Right ventricle myocardium superior (tissue), 1 donor: ENCODE measurements at places on chromosomes 16 and 17.

GRCh38 chr17:5380491-5381135, 38.8 kb downstream of the NUP88 start:
- DNase-seq = no peak

GRCh38 chr17:60327134-60327900, 64.6 kb downstream of the USP32 start:
- DNase-seq = no peak

- no peak for DNase-seq
Measured at GRCh38 chr16:78490431-78490830, 391.0 kb downstream of the WWOX start.

DNA sequence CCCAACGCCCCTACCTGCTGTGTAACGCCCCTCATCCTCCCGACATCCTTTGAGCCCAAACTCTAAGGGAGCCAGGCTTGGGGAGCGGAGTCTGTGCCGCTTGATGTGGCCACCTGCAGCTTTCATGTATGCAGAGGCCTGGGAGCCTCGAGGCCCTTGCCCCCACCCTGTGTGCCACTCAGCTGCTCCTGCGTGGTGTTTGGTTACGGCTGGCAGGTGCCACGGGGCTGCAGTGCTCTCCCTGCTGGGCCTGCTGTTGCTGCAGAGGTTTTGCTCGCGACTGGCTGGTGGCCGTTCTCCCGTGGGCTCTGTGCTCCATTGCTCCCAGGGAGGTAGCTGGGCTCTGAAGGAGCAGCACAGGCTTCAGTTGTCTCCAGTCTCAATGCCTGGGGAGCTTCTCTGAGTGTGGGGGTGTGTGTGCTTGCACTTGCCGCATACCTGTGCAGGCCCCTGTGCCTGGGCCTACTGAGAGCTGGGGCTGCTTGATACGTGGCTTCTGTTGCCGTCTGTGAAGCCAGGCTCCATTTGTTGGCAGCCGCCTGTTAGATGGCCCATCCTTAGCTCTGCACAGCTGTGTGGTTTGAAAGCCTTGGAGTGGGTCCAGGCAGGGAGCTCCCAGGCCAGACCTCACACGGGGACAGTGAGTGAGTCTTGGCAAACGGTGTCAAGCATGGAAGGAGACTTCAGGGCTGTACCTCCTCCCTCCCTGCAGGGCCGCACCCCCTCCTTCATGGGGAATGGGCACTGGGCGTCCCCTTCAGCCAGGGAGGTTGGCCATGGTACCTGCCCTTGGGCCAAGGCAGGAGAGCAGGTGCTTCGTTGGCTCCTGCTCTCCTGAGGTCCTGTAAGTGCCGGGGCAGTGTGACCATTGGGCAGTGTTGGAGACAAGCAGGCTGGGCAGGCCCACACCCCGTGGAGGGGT, 47.2 kb downstream of the PDPK1 start:
- DNase-seq = peak; percentile 69

GRCh38 chr16:3637371-3637923, 17.0 kb upstream of the DNASE1 start:
- DNase-seq = no peak

DNA sequence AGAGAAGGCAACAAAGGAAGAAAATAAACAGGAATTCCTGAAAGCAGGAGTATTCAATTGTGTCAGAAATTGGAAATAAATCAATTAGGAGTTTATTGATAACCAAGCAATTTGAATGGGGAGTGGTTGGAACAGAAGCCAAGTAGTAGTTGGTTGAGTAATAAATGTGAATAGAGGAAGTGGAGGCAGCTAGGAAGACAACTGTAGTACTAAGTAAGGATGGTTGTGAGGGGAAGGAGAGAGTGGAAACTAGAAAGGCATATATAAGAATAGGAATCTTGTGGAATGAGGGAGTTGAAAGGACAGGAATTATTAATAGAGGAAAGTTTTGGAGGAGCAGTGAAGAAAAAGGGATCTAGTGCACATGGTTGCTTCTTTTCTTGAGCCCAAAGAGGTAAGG, 34.4 kb downstream of the NFAT5 start:
- DNase-seq = no peak

DNA sequence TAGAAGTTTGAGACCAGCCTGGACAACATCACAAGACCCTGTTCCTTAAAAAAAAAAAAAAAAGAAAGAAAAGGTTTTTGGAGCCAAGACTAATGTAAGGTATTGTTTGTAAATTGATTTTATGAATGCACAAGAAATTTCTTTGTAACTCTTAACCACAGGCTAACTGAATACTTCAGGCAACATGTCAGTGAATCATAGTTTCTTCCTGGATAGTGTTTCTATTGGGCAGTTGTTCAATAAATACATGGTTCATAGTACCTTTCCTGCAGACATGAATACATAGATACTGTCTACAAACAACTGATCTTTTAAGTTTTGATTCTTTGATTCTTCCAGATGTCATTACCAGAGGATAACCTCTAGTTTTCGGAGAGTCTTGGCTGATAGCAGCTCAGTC, 11.6 kb downstream of the DDX42 start:
- no peak for DNase-seq

DNA sequence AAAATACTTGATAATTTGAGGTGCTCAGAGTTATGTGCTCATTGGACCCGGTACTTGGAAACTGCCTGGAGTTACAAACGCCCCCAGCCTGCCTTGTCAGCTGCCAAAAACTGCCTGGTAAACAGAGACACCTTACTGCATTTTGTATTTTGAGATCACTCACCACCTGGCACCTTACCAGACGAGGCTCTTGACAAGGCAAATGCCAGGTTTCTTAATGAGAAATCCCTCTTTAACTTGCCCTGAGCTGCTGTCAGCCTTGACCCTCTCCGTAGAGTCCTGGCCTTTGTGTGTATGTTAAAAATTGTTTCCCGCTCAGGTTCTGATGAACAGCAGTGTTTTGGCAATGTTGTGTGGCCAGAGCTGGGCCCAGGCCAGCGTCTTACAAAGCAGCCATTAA, 28.8 kb downstream of the SYT17 start:
- DNase-seq = no peak

GRCh38 chr16:85800321-85800669, 800 bp downstream of the COX4I1 start:
- no peak for DNase-seq

- DNase-seq = peak; percentile 50
Measured at GRCh38 chr17:17890773-17891759, 54.3 kb upstream of the SREBF1 start.

- DNase-seq = no peak
Measured at GRCh38 chr17:65130832-65131231, 6.3 kb upstream of the RGS9 start.

GRCh38 chr17:44077595-44077909, 7.0 kb downstream of the G6PC3 start:
- DNase-seq = no peak

- DNase-seq = peak; percentile 38
Measured at GRCh38 chr17:39605492-39606433, 2.0 kb downstream of the NEUROD2 start.

DNA sequence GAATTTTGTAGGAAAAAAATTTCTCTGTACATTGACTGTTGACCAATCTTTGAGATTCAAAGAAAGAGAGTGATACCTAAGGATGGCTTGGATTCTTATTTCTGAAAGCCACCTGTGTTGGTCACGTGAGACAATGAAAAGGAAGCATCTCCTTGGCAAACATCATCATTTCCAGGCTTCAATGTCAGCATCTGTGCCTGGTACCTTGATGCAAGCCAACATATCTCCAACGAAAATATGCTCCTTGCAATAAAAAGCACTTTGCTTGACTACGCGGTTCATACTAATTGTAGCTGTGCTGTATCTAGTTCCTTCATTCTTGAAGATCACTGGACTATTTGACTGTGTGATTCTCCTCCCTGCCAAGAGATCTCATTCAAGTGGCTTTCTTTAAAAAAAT, 503.4 kb upstream of the PSMD7 start:
- DNase-seq = no peak

- no peak for DNase-seq
Measured at GRCh38 chr17:11948789-11949188, 48.5 kb downstream of the ZNF18 start.

- DNase-seq = peak; percentile 40
Measured at GRCh38 chr16:87322833-87323726, 5.9 kb upstream of the C16orf95 start.

DNA sequence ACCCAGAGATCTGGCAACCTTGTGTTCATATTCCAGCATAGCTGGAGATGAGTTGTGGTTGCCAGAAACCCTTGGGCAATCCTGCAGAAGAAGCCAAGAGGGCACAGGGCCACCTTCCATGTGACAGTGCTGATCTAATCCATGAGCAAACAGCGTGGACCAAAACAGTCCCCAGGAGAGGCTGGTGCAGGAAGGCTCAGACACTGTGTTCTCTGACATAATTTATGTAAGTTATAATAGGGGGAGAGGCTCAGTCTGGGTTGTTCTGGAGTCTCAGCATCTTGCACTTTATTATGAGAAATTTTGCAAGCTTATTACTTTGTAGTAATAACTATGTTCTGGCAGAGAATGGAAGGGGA, 273.9 kb downstream of the HAPSTR1 start:
- peak; percentile 86 for DNase-seq

DNA sequence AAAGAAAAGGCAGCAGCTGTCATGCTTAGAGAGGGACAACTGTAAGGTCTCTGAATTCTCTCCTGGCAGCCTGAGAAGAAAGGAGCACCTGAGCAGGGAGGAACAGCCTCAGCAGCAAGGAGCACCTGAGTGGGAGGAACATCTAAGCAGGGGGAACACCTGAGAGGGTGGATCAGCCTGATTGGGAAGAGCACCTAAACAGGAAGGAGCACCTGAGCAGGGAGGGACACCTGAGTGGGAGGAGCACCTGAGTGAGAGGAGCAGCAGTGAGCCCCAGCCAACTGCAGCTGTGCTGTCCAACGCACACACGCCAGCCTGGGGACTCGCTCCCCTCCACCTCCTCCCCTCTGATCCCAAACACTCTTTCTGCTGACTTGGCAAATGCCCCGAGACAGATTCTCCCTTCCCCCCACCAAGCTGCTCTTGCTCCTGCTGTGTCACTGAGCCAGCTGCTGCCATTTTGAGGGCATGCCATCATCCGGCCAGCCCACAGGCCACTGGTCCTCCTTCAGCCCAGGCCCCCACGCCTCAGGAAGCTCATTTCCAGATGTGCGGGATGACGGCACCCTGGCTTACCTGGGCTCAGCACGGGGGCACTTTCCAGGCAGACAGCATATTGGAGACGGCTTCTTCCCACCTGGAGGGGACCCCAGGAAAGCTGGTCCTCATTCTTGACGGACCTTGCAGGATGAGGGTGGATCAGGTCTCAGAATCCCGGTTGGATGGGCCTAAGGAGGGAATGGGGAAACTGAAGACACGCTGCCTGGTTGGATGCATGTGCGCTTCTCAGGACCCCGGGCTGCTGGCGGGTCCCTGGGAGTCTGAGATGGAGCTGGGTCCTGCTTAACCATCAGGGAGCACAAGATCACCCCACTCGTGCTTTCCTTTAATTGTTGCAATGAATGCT, 57.7 kb upstream of the RBFOX3 start:
- no peak for DNase-seq

DNA sequence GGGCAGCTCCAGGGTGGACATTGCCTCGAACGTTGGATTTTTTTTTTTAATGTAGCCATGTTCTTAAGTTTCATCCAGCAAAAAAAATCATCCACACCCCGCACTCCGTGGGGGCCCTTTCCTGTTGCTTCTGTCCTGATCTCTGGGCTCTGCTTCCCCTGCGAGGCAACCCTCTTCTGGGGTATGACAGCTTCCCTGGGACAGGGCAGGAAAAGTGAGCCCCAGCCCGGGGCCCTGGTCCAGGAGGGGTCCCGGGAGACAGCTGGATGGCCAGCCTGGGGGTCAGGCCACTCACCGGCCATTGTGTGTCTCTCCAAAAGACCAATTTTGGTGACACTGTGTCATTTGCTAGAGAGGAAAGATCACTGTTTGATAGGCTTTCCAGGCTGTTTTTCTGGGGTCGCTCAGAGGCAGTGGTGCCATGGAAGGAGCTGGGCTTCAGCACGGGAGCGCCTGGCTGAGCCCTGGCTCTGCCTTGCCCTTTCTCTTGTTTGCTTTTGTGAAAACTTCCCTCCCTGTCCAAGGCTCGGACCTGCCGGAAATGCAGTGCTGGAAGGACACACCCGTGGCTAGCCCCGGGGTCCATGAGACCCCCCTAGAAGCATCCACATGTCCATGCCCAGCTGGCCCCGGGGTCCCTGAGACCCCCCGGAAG, 41.0 kb upstream of the CHMP6 start:
- DNase-seq = peak; percentile 22

GRCh38 chr17:32558997-32559650, 72.3 kb downstream of the CDK5R1 start:
- DNase-seq = no peak

DNA sequence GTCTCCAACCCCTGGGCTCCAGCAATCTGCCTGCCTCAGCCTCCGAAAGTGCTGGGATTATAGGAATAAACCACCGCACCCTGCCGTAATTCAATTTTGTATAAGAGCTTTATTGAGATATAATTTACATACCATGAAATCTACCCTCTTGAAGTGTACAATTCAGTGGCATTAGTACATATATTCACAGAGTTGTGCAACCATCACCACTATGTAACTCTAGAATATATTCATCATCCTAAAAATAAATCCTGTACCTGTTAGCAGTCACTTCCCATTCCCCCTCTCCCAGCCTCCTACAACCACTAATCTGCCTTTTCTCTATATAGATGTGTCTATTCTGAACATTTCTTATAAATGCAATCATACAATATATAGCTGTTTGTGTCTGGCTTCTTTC, 26.1 kb downstream of the TOM1L2 start:
- no peak for DNase-seq

DNA sequence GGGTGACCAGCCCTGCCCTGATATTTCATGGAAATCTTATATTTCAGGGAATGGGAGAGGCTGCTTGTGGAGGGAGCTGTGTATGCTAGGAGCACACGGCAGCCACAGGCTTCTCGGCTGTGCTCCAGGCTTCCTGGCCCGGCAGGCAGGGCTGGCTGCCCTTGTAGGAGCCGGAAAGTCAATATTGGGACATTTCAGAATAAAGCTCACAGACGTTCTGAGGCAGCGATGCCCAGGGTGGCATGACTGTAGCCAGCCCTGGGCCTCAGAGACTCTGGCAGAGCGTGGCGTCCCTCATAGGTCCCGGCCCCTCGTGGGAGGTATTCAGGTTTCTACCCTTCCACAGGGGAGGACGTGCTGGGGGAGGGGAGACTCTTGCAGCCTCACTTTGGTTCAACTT, 65.7 kb downstream of the BANP start:
- DNase-seq = no peak

DNA sequence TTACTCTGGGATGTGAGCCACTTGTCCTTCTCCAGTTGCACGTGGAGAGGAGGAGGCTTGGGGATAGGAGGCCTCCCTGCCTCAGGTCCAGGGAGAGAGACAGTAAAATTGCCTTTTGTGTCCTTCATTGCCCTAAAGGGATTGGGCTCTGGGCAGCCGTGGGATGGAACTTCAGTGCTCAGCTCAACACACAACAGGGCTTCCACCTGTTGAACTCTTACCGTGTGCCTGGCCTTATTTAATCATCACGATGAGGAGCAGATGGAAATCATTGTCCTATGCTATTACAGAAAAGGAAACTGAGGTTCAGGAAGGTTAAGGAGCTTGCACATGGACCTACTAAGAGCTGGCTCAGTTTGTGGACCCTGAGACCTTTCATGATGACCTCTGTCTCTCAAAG, 92.4 kb upstream of the CDC42EP4 start:
- DNase-seq = no peak

- DNase-seq = no peak
Measured at GRCh38 chr17:13792314-13792713, 190.6 kb upstream of the HS3ST3A1 start.
